ENCODE measurements at places on chromosomes 7 and 10. TPM values are rescaled to one million over a fixed set of nuclear protein-coding genes. Genes with fewer than 3 reads are reported as not detected.

CAMK1D gene
- total RNA-seq: 0.37 TPM

CRHR2 gene
- total RNA-seq: not detected

DNA sequence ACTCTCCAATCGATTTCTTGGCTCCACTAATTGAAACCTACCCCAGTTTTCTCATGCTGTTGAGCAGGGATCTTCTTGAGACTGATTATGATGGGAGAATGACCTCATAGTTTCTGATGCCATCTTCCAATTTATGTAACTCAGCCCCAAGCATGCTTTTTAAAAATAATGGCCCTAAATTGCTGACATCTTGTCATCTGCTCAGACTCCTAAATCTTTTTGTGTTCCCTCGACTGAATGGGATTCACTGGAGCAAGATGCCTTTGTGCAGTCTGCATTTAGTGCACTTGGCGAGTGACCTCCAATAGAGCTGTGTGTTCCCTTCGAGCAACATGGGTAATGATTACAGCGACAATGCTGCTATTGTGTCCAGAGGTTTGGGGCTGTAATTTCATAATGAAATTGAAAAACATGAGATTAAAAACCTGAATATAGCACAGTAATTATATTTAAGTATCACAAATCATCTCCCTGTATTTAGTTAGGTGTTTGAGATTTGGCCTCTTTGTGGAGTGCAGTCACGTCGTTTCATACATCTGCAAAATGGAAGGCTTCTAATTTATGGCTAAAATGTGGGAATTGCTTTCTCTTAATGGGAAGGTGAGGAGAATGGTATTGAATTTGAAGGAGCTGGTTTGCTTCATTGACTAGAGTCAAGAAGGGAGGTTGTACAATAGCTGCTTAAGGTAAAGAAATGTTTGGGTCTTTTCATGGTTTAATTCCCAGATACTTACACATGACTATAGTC, 192.9 kb downstream of the AUTS2 start:
- DNase-seq: no peak

- no peak for DNase-seq
These were observed 71.5 kb upstream of the SMNDC1 start for GRCh38 chr10:110376021-110376766.

- no peak for DNase-seq
These were observed 425.5 kb downstream of the GLRX3 start for GRCh38 chr10:130561681-130562080.
